H9 (cell line): ENCODE measurements at places on chromosomes 12 and 14.

DNA sequence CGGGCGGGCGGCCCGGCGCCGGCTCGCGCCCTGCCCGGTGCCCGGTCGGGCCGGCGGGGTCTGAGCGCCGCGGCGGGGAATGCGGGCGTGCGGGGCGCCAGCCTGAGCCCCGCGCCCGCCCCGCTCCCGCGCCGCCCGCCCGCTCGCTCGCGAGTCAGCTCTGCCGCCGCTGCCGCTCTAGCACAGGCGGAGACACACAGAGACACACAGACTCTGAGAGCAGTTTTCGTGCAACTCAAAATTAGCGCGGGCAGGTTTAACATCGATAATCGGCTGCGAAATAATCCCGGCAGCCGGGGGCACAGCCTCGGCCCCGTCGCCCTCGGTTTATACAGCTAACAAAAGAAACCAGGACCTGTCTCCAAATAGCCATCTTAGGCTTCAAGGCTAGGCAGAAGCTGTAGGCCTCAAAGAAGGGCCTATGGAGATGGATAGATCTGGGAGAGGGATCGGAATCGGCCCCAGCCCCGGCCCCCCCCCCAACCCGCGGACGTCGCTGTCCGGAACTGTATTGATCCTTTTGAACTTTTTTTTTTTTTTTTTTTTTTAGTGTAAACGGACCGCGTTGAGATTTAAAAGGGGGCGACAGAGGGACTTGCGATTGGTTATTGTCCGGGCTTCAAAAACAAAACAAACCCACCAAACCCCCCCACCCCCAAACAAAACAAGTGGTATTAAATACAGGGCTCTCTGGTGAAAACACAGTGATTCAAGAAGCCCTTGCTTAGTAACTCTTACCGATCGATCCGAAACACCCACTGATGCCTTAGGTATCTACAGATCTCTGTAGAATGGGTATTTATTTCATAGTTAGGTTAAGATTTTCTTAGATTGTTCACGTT is 1.1 kb downstream of the ARID2 start:
- peak; percentile 62 for DNase-seq
- no peaks in the 10 kb centered on the region for H3K4me1 ChIP-seq
- H3K36me3 ChIP-seq = peaks cover 33% of the 10 kb centered on the region
- H3K4me3 ChIP-seq = peak overlapping the region; percentile 99
- no peaks in the 10 kb centered on the region for H3K27me3 ChIP-seq

DNA sequence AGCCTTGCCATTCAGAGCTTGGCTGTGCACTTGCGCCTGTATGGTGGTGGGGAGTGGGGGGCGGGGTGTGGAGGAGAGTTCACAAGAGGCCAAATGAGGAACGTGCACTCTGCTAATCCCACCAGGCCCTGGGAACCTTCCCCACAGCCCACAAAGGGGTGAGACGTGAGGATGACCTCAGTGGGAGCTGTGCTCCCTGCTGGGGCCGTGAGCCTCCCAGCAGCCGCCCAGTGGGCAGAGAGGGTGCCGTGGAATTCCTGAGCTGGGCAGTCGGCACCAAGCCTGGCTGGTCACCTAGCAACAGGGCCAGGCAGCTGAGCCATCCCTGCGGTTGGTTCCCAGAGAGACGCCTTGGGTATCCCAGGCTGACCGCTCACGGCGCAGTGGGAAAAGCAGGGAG is 53.7 kb downstream of the CCNK start:
- DNase-seq = no peak
- H3K4me1 ChIP-seq = peaks cover 2% of the 10 kb centered on the region; the same call in 1 of the 2 replicates
- H3K36me3 ChIP-seq = no peaks in the 10 kb centered on the region
- H3K27me3 ChIP-seq = no peaks in the 10 kb centered on the region

- H3K36me3 ChIP-seq = no peaks in the 10 kb centered on the region
- DNase-seq = no peak
- no peak overlapping the region for H3K4me3 ChIP-seq
- peaks cover 4% of the 10 kb centered on the region; the same call in 1 of the 2 replicates for H3K4me1 ChIP-seq
Measured at GRCh38 chr12:128974881-128975280, 121.6 kb downstream of the GLT1D1 start.

DNA sequence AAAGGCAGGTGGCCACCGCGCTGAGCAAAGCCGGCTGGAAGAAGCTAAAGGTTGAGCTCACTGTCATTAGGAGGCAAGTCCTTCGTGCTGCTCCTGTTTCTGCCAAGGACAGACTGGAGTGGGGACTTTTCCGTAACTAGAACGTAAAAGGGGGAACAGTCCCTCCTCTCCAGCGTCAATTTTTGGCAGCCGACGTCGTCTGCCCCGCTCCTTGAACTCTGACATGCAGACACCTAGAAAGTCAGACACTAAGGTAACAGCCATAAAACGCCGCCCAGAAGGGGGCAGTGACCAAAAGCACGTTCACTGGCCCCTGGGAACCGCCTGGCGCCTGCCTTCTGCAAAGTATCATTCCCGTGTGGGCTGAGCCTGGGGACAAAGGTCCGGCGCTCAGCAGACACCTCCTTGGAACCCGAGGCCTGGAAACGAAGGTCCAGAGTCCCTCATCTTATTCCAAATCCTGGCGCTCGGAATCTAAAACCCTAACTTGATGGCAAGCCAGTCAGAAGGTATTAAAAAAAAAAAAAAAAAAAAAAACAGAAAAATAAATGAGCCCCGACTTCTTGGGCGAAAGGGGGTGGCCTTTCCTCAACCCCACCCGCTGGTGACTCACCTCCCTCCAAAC is 1.1 kb upstream of the LRP1 start:
- no peak overlapping the region for H3K27ac ChIP-seq
- H3K4me1 ChIP-seq = peaks cover 17% of the 10 kb centered on the region
- peak; percentile 89 for DNase-seq
- no peaks in the 10 kb centered on the region for H3K27me3 ChIP-seq
- peak overlapping the region; percentile 86 for H3K4me3 ChIP-seq

- peaks cover 18% of the 10 kb centered on the region for H3K4me1 ChIP-seq
- H3K4me3 ChIP-seq = peak within 1 kb of the TSS; percentile 87
- H3K27ac ChIP-seq = no peak within 1 kb of the TSS
- DNase-seq = peak; percentile 47
Measured at GRCh38 chr14:70641548-70642302, at the start of gene TTC9. TSS of gene TTC9 (plus strand) at chr14:70641916. CDS start at chr14:70642130, 214 bp downstream.

- no peaks in the 10 kb centered on the region for H3K4me1 ChIP-seq
- no peaks in the 10 kb centered on the region; the same call in 2 of the 3 replicates for H3K36me3 ChIP-seq
- no peak overlapping the region for H3K27ac ChIP-seq
- no peak for DNase-seq
- peaks cover 43% of the 10 kb centered on the region for H3K27me3 ChIP-seq
Measured at GRCh38 chr12:57734591-57734990, 4.0 kb downstream of the AGAP2 start.

GRCh38 chr14:30988509-30988908 is 36.9 kb upstream of the AP4S1 start:
- DNase-seq = no peak
- no peaks in the 10 kb centered on the region for H3K27me3 ChIP-seq
- H3K36me3 ChIP-seq = peaks cover 1% of the 10 kb centered on the region; the same call in 1 of the 3 replicates
- no peaks in the 10 kb centered on the region; the same call in 1 of the 2 replicates for H3K4me1 ChIP-seq
- H3K27ac ChIP-seq = no peak overlapping the region

DNA sequence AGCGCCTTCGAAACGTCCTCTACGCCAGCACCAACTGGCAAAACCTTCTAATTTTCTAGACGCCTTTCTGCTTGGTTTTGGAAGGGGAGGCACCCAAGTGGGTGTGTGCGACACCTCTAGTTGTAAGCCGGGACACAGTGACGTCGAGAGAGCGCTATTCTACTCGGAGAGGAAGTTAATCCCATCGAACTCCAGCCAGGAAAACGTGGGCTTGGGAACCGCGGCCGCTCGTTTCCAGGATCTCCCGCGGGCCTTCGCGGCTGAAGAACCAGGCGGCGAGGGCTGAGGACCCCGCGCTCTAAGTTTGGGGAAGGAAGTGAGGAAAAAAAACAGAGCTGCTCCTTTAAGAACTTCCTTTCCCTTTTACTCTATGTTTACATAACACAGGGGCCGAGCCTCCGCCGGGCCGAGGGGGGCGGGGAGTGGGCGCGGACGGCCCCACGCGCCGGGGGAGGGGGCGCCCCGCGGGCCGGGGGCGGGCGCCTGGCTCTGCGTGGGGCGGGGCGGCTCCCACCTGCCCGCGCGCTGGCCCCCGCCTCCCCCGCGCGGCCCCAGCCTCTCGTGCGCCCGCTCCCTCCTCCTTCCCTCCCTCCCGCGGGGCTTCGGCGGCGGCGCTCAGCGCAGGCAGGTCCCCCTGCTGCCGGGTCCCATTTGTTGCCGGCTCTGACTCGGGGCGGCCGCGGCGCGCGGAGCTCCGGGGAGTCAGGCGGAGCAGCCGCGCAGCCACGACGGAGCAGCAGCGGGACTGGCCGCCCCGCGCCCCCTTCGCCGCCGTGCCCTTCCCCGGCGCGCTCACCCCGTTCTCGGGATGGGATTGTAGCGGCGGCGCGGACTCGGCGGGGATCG is at the start of gene PELI2:
Gene PELI2 (plus strand): TSS at position 647 of the 846 bp plus-strand sequence. CDS start 250 bp downstream, outside the sequence.
- H3K36me3 ChIP-seq = no peaks in the 10 kb centered on the region; the same call in 2 of the 3 replicates
- peak; percentile 67 for DNase-seq

DNA sequence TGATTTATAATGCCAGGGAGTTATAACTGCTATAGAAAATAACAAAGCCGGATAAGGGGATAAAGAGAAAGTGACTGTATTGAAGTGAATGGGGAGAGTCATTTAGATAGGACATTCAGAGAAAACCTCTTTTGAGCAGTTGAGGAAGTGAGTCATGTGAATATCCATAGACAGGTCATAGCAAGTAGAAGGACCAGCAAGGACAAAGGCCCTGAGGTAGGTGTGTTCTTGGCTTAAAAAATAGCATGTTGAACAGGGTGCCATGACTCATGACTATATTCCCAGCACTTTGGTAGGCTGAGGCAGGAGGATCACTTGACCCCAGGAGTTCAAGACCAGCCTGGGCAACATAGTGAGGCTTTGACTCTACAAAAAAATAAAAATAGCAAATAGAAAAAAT is 51.5 kb upstream of the RAP1B start:
- H3K27me3 ChIP-seq = no peaks in the 10 kb centered on the region
- no peak overlapping the region for H3K4me3 ChIP-seq
- no peak overlapping the region for H3K27ac ChIP-seq
- H3K4me1 ChIP-seq = no peaks in the 10 kb centered on the region; the same call in 1 of the 2 replicates
- no peaks in the 10 kb centered on the region for H3K36me3 ChIP-seq
- no peak for DNase-seq

DNA sequence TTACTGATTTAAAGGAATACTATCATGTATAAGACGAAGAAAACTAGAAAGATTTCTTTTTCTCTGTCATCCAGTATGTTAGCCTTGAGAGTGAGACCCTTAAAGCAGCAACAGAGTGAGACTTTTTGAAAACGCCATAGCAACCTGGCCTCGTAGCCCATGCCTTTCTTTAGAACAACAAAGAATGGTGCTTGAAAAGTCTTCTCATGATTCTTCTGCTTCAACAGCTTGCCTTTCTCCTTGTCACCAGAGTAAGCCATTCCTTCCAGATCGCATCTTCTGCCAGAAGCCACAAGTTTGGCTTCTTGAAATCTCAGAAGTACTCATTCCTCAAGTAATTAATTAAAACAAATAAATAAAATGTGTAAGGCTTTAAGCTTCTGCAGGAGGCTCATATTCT is 109.3 kb downstream of the PDE3A start:
- no peak for DNase-seq
- H3K27me3 ChIP-seq = no peaks in the 10 kb centered on the region
- peaks cover 14% of the 10 kb centered on the region for H3K36me3 ChIP-seq
- H3K27ac ChIP-seq = no peak overlapping the region
- no peaks in the 10 kb centered on the region for H3K4me1 ChIP-seq
- no peak overlapping the region for H3K4me3 ChIP-seq

DNA sequence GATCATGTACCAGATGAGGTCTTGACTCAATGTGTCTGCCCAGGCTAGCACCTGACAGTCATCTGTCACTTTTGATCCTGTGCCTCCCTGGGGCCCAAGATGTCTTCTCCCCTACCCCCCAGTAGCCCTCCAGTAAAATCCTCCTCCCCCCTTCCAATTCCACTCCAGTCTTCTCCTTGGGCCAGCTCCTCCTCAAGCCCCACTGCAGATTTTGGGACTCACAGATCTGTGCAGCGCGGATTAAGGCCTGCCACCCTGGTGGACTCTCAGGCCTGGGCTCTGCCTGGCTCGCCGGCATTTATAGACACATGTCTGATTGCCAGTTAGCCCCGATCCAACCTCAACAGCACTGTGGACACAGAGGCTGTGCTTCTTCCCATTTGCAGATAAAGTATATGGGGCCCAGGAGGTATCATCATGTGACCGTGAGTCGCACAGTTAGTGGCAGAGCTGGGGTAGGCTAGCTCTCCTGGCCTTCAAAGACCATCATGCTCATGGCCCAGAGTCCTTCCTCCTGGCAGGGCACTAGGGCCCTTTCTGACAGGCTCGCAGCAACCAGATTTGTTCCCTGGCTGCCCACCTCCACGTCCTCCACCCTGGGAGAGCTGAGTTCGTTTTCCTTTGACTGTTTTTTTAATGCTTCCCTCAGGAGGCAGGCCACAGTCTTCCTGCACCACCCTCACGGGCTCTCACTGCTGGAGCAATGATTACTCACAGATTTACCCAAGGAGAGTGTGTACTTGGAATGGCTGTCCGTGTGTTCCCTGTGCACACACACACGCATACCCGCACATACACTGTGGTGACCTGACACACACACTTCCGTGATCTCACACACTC is 98.3 kb upstream of the DIO3 start:
- no peak overlapping the region for H3K4me3 ChIP-seq
- H3K36me3 ChIP-seq = no peaks in the 10 kb centered on the region
- H3K4me1 ChIP-seq = no peaks in the 10 kb centered on the region
- H3K27me3 ChIP-seq = peaks cover 18% of the 10 kb centered on the region; the same call in 1 of the 2 replicates
- H3K27ac ChIP-seq = no peak overlapping the region
- no peak for DNase-seq

DNA sequence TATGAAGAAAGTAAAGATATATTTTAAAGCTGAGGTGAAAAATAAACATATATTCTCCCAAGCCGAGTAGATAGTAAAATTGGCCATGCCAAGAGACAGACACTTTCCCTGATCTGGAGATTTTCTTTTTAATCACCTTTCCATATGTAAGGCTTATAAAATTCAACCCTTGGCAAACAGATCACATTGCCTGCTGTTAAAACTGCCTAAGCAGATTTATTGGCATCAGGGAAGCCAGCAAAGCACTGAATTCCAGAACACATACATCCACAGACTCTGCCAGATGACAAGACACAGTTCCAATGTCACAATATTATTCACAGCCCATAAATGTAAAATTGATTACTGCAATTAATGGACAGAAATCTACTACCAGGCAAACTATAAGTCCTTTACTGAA is 78.2 kb upstream of the GARIN2 start:
- H3K27ac ChIP-seq = no peak overlapping the region
- H3K36me3 ChIP-seq = 0 out of 2 replicates have a peak, but pooled peaks cover 4% of the 10 kb centered on the region
- DNase-seq = no peak
- no peaks in the 10 kb centered on the region for H3K4me1 ChIP-seq
- no peaks in the 10 kb centered on the region for H3K27me3 ChIP-seq
- no peak overlapping the region for H3K4me3 ChIP-seq
